RPMI7951 (cell line): ENCODE measurements at places on chromosomes 2 and 18. TPM values are rescaled to one million over a fixed set of nuclear protein-coding genes. Genes with fewer than 3 reads are reported as not detected.

The AGXT gene
- total RNA-seq: 0.10 and 0.24 TPM in 2 replicates

The RGPD8 gene
- 3.4 and 3.7 TPM in 2 replicates for total RNA-seq

The MDH1B gene
- total RNA-seq: 1.2 TPM in 2 replicates

The TMEM169 gene
- total RNA-seq: 2.2 and 2.9 TPM in 2 replicates

The KIF5C gene
- 0.12 and 0.29 TPM in 2 replicates for total RNA-seq

The DPP4 gene
- 2.8 and 3.1 TPM in 2 replicates for total RNA-seq

The PLB1 gene
- 0.12 and 1.6 TPM in 2 replicates for total RNA-seq

The POTEF gene
- total RNA-seq: not detected in 2 replicates

The CDKL4 gene
- 0.12 and 0.49 TPM in 2 replicates for total RNA-seq

The PAPOLG gene
- 14.7 and 14.8 TPM in 2 replicates for total RNA-seq

The LYG1 gene
- 0.49 and 2.4 TPM in 2 replicates for total RNA-seq
